ENCODE measurements at places on chromosomes 11 and 22.

DNA sequence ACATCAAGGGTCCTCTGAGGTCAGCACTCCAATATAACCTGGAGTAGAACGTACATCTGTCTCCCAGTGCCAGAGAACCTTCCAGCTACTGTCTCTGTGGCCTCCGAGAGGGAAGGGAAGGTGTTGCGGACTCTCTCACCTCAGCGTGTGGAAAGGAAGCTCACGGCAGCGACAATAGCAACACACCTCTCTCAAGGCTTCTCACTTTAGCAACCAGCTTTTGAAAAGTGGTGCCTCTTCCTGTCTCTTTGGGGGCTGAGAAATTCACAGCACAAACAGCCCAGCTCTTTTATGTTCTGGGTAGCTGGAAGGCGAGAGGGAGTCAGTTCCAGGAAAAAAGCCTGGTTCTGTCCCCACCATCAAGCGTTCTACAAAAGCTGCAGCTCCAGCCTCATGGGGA lies 156.9 kb upstream of the TBCEL start:
- DNase-seq, result no peak

- DNase-seq, result no peak
These were observed 402.4 kb downstream of the LRRC4C start for GRCh38 chr11:41056892-41057569.

DNA sequence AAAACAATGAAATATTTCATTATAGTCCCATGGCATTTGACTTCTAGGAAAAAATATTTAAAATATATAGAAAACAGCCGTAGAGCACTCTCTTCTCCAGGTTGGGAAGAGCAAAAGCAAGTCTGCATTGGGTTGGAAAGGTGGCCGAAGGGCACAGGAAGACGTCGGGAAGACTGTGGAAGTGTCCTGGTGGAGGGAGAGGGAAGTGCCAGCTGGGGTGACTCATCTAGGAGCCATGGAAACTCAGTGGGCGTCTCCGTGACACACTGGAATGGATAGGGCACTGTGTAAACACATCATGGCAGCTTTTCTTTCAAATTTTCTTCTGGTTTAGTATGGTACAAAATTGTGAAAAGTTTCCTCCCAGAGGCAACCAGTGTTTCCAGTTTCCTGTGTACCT lies 12.7 kb downstream of the GTPBP1 start:
- no peak for DNase-seq

DNA sequence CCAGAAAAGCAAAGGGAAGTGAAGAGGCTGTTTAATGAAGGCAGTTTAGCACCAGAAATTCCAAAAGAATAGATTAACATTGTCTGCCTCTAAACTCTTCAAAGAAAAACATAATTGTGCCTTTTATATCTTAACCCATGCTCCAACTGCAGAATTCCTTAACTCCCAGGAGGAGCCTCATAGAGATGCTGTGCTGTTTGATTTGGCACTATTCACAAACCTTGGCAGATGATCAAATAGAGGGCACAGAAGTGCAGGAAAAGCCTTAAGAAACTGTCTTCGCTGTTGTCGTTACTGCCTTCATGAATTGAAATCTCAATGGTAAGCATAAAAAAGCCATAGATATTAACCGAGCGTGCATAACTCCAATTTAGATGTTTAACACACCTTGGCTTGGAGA lies 124.1 kb upstream of the MPPED2 start:
- DNase-seq, result no peak

- no peak for DNase-seq
These were observed 19.6 kb upstream of the POU2AF2 start for GRCh38 chr11:111225881-111226280.

DNA sequence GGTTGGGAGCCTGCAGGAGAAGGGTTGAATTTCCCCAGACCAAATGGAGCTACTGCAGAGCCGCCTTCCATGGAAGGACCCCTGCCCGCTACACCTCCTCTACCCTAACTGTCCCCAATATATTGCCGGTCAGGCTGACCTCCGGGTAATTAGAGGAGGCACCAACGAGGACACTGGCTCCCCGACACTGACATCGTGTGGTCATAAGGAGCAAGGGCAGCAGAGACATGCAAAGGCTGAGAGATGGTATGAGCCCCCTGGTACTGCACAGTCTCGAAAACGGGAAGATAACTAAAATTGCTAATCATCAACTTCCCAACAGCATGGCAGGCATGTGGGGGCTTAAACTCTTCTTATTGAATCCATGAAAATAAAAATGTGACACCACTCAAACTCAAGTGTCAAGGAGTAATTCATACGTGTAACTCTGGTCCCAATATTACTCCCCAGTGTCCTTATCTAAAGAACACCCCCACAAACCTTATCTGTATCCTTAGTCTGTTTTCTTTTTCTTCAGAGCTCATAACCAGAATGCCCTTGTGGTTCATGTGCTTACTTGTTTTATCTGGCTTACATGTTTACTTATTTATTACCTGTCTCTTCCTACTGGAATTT lies 4.4 kb downstream of the CAVIN3 start:
- no peak for DNase-seq

DNA sequence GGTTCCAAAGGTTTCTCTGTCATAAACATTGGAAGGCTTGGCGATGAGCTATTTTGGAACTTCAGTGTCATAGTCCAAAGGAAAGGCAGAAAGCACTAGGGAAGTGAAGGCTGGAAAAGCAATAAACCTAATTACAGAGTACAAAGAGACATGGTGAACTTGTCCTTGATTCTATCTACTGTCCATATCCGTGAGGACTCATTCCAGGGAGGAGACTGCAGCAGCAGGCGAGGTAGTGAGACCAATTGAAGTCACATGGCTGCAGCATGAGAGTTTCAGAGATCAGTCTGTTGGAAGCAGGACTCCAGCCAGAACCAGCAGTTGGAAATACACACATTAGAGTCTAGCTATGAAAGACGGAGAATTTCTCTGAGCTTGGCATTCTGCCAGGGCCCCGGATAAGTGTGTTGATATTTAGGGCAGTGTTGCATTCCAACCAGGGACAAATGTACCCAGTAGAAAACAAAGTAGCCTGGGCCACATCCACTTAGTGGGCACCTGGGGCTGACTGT lies 54.1 kb upstream of the ARHGAP42 start:
- no peak for DNase-seq

GRCh38 chr22:20748731-20749428 lies 25.0 kb upstream of the SERPIND1 start:
- no peak for DNase-seq

DNA sequence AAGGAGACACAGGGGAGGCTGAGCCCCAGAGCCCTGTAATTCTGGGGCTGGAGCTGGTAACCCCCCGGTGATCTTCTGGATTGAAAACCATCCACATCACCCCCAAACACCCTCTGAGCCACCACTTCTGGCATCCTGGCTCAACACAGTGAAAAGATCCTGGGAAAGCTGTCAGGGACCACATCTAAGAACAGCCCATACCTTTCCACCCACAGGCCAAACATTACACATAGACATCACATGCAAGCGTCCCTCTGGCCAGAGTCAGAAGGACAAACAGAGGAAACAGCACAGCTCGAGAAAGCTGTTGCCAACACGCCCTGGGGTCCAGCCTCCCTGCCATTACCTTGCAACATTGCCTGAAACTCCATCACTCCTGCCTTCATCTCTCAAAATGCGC lies 469.5 kb downstream of the SOX6 start:
- DNase-seq, result no peak

DNA sequence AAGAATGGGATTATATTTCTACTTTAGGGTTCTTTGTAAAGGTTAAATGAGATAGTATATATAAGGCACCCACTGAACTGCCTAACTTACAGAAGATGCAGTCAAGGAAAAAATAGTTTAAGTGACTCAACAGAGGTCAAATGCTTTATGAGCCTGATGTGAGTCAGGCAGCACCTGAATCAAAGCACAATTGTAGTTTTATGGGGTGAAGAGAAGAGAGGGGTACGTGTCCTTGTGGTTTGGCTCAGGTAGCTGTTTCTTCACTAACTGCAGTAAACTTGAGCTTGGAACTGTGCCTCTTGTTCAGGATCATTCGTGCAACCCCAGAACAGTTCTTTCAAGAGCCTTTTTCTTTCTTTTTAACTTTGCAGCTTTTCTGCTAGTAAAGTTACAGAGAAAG lies 125.2 kb upstream of the SPON1 start:
- no peak for DNase-seq

DNA sequence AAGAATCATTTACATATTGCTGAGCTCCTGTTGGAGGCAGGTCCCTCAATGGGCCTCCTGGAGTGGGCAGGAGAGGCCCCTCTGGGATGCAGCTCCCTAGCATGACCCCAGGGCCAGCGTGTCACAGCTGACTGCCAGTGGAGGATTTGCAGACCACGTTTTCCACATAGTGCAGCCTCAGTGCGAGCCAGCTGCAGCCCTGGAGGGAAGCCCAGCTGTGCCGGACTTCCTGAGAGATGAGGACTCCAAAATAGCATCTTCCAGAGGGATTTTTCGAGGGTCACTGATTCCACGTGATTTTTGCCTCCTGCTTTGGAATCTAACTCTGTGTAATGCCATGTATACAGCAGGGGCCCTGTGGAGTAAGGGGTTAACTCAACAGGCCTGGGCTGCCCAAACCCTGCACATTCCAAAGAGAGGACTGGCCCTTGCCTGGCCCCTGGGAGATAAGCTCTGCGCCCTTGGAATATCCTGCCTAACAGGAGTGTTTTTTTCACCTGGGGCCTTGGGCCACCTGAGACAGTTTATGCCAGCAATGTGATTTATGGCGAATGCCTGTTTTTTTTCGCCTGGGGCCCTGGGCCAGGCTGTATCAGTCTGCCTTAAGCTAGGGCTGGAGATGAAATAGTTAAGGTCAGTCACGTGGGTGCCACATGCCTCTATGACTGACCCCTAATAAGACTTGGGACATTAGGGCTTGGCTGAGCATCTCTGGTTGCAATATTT lies 47.4 kb downstream of the RPS6KA4 start:
- no peak for DNase-seq

- DNase-seq, result no peak
These were observed 16.7 kb upstream of the TMPRSS4 start for GRCh38 chr11:118060081-118060661.

DNA sequence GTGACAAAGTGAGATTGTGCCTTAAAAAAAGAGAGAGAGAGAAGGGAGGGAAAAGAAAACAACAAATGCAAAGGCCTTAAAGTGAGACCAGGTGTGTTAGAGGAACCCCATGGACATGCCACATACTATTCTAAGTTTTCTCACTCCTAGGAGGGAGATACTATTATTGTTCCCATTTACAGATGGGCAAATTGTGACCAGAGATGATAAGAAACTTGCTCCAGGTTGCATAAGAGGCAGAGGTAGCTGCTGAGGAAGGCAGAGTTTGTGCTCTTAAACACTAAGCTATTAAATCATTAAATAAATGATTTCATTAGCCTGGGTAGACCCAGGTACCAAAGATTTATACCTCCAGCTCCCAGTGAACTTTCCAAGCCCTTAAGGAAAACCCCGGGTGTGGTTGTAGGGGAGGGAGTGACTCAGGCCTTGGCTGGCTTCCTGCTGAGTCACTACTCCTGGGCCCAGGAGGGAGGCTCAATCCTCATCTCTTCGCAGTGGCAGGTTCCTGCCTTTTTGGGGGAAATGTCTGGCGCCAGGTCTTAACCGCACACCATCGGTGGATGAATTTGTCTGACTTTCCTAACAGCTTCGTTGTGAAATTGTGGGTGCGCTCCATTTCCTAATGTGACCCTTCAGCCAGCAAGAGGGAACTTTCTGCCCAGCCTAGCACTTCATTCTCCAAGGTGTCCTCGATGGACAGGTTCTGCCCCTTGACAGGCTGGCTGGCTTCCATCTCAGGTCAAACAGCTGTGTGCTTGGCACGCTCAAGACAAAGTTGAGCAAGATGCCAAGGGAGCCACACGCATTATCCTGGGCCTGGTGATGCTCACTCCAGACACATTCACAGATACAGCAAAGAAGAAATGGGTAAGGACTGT lies 33.4 kb upstream of the PTPRJ start:
- no peak for DNase-seq

DNA sequence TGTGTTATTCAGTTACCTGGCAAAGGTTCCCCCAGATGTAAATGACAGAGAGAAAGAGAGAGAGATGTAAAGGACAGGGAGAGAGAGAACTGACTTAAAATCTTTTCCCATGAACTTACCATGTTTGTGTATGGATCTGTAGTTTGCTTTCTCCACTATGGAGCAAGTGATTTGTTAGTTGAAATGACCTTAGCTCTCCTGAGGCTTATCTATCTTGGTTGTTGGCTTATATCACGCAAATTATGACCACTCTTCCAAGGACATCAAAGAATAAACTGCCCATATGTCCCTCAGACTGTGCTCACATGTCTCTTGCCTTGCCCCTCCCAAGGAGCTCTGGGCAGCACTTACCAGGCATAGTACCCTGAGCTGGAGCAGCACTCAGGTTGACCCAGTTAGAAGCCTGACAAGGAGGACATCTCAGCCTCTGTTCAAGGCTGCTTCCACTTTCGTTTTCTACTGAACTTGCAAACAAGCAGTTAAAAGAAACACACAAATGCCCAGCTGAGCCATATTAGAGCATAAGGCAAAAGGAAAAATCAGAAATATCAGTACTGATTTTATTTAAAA lies 95.3 kb upstream of the RCN1 start:
- DNase-seq, result no peak

- DNase-seq, result no peak
These were observed 71.5 kb upstream of the SORL1-AS1 start for GRCh38 chr11:121524233-121524631.

GRCh38 chr11:64007629-64008282 lies 21.5 kb downstream of the OTUB1 start:
- no peak for DNase-seq

GRCh38 chr11:73520353-73521061 lies 77.4 kb downstream of the FAM168A start:
- peak; percentile 22 for DNase-seq

DNA sequence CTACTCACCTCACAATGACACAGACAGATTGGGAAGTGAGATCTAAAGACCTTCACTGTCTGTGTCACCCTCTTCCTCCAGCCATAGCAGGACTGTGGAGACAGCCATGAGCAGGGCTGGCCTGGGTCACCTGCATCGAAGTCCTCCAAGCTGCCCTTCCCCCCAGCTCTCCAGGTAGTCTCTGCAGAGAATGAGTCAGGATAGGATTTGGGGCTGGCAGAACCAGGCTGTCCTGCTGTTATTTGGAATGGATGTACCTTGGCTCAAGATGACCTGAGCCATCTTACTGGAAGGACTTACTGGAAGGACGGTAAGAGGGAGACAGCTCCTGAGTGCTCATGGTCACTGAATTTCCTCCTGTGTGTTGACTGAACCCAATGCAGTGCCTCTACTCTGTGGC lies 29.2 kb downstream of the GGTLC2 start:
- DNase-seq, result no peak

GRCh38 chr11:132523929-132524328 lies 1008.4 kb downstream of the OPCML start:
- DNase-seq, result no peak

- no peak for DNase-seq
These were observed 57.7 kb upstream of the LINC01488 start for GRCh38 chr11:69423611-69424385.

GRCh38 chr11:14224395-14224794 lies 134.6 kb downstream of the RRAS2 start:
- DNase-seq, result no peak

GRCh38 chr11:35856756-35857155 lies 87.1 kb upstream of the LDLRAD3 start:
- DNase-seq, result no peak

DNA sequence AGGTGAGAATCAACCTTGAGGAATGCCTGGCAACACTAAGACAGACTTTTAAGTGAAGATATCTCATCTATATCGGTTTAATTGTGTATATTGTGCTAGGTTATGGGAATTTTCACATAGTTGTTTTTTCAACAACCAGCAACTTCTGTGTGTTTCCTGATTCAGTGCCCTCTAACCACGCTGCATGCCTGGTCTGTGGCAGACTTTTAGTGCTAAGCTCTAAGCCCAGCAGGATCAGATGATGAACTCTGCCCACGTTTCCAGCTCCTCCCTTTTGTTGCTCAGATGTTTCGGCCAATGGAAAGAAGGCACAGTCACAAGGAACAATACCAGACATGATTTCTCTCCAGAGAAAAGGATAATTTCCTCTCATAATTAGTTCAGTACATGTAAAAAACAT lies 1.4 kb upstream of the VWA5A start:
- no peak for DNase-seq

Measured in NCI-H1417 treated with DMSO at 0.1 percent for 48 hours (cell line).